Transverse colon (tissue), 4 donors: ENCODE measurements at places on chromosomes 16 and 17. TPM values are rescaled to one million over a fixed set of nuclear protein-coding genes. Genes with fewer than 3 reads are reported as not detected.

DNA sequence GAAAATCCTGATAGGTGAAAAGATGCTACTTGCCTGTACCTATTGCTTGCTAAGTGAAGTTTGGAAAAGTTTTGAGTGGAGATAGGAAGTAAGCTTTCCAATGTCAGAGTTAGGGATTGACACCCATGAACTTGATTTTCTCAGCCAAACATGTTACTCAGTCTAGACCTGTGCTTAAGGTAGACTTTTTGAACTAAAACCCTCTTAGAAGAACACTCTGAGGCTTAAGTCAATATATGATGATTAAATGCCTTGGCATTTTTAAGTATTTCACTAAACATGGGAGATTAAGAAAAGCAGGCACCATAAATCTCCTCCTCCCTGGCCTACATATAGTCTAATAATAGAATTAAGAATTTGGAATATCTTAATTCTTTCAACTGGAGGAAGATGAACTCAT lies 785.6 kb upstream of the SOX9 start:
- DNase-seq = no peak

GRCh38 chr17:72124438-72124775 lies 3.6 kb downstream of the SOX9 start:
- no peak for DNase-seq

DNA sequence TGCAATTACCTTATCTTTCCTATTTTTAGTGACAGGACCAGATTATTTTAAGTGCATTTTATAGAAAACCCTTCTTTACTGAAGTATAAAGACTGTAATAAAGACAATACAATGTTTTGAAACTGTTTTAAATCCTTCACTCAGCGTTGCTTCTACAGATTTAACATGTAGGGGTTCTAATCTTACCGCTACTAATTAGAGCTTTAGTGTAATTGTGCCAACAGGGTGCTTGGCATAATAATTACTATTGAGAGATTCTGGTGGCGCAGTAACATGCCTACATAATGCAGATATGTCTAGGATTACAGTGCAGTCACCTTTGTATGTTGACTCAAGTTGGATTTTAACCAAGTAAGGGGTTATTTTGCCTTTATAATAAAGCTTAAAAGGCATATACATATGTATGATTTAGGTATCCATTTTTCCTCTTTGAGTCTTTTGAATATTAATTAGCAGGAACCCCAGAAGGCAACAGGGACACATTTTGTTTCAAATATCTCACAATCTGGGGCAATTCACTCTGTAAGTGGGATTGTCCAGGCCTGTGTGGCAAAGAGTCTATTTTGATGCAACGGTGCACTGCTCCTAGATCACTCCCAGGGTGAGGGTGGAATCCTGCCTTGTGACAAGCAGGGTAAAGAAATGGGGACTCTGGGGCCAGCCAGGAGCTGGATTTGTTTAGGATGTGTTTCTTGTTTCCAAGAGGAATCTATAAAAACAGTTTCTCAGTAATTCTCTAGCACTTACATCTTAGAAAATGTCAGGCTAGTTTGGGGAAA lies 604.7 kb upstream of the SALL1 start:
- no peak for DNase-seq

- no peak for DNase-seq
Measured at GRCh38 chr16:67150047-67150832, 558 bp downstream of the B3GNT9 start.

DNA sequence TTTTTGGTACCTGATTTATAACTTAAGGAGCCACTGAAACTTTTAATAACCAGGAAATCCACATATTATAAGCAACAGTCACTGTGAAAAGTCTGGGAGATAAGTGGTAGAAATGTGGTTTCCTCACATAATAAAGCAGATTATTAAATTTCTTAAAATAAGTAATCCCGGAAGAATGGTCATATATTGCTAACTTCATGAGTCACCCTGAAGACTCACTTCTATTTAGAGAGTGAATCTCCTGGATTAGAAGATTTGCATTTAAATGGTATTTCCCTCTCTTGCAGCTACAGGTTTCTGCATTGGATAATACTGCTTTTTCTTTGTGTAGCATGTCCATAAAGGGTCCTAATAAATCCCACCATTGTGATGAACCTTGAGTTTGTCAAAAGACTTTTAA lies 1286.8 kb upstream of the CDH8 start:
- DNase-seq = no peak

GRCh38 chr17:46124695-46125592 lies 68.3 kb downstream of the KANSL1 start:
- no peak for DNase-seq

KRTAP9-8 gene
- not detected for total RNA-seq

CHRNE gene
- total RNA-seq = not detected

VASN gene
- total RNA-seq = 10.7 TPM

DHRS11 gene
- total RNA-seq = 93.1 TPM
